ENCODE measurements at places on chromosomes 12 and 14.

- no peak for DNase-seq
Measured at GRCh38 chr12:21907948-21908837, 33.0 kb downstream of the ABCC9 start.

GRCh38 chr12:4566474-4566873 lies 4.5 kb downstream of the DYRK4 start:
- DNase-seq: no peak

GRCh38 chr12:32773691-32774090 lies 18.0 kb upstream of the YARS2 start:
- DNase-seq: no peak

GRCh38 chr12:10160617-10161385 lies 11.1 kb downstream of the OLR1 start:
- DNase-seq: no peak

DNA sequence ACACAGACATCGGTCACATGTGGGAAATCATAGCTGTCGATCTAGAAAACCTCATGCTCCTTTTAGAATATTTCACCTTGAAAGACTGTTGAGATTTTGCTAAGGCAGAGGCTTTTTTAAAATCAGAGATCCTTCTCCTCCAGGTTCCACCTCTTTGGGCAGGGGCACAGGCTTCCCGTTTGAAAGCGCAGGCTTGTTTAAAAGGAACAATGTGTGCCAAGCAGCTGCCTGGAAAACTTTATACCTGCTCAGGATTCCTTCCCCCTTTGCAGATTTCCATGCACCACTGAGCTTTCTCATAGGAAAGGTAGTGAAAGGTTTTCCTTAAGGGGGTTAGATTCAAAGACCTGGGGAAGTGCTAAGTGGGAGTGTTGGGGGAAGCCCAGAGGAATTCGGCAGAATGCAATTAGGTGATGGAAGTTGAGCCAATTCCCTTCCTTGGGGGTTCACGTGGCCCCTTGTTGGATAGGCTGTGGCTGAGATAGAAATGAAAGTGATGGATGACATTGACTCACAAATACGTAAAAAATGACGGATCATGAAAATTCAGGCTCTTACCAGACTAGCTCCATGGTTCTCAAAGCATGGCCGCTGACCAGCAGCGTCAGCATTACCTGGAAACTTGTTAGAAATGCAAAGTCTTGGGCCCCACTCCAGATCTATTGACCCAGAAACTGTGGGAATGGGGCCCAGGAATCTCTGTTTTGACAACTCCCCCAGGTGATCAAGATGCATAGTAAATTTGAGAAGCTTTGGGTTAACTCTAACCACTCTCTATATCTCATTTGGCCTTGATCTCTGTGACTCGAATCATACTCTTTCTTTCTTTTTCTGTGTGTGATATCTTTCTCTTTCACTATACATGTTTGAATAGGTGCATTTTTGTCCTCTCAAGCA lies 281.4 kb upstream of the FKBP4 start:
- no peak for DNase-seq

DNA sequence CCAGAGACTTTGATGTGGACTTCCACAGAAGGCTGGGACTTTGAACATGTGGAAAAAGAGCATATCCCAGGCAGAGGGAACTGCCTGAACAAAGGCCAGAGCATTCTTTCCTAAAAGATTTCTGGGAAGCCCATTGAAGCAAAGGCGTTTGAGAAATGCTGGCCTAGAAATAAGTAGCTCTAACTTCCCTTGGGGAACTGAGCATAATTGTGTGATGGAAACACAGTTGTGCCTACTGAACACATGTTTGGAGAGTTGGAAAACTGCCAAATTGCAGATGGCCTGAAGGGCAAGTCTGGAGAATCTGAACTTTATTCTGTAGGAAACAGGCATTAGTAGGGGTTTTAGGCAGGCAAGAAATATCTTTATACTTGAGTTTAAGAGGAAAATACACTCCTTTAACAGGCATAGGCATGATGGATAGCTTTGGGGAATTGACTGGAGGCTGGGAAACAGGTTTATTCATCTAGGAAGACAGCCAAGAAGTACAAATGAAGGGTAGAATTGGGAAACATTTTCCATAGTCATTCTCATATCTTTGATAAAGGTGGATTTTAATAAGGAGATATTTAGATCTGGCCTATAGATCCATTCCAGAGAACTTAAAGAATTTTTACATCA lies 134.1 kb downstream of the TPH2 start:
- DNase-seq: no peak

DNA sequence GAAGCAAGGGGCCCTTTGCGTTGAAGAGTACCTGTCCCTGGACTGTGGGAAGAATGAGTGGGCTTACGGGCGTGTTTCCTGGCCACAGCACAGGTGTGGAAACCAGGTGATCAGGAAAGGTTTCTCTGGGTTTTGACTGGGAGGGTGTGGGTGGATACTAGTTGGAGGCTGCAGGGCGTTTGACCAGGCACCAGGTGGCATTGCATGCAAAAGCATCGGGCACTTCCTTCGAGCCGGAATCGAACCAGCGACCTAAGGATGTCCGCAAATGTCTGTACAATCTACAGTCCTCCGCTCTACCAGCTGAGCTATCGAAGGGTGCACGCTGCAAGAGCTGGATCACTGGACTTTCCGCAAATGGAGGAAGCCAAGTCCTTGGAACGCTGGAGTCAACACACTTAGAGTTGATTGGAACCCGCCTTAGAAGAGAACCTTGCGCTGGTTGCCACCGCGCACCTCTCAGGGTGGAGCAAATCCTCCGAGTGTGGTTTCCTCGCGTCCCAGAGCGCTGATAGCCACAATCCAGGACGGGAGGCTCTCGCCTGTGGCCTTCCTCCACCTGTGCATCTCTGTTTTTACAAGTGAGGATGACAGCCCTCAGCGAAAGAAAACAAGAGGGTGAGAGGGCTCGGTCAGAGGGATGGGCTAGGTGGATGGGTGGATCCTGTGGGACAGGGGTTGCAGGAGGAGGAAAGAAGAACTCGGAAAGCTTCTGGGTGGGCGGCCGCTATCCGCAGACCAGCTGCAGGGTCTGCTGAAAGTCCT lies 21.2 kb upstream of the RNASE4 start:
- peak; percentile 10 for DNase-seq

GRCh38 chr14:103416916-103417315 lies 31.7 kb downstream of the MARK3 start:
- DNase-seq: no peak

GRCh38 chr14:35250319-35250718 lies 41.9 kb upstream of the PSMA6 start:
- no peak for DNase-seq

- no peak for DNase-seq
Measured at GRCh38 chr12:71441836-71442566, 2.4 kb downstream of the LGR5 start.

DNA sequence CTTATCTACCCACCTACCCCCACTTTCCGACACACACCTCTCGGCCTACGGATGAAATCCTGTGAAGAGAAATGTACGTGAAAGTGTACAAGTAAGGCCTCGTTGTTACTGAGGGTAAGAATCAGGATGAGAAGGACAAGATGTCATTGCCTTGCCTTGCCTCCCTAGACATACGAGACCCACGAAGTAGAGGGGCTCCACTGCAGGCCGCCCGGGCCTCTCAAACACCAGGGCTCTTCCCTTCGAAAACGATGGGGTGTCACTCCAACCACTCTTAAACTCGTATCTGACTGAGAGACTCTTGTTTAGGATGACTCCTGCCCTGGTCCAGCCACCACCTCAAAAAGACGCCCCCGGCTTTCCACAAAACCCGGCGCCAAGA lies 498 bp downstream of the RACGAP1 start:
- no peak for DNase-seq

DNA sequence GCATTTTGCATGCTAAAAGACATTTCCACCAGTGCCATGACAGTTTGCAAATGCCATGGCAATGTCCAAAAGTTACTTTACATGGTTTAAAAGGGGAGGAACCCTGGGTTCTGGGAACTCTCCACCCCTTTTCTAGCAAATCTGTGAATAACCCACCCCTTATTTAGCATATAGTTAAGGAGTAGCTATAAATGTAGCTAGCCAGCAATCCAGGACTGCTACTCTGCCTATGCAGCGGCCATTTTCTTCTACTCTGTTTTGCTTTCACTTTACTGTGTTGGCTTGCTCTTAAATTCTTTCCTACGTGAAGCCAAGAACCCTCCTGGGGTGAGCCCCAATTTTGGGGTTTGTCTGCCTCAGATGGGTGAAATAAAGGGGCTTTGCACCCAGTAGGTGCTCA lies 141.0 kb downstream of the PTPN11 start:
- no peak for DNase-seq

DNA sequence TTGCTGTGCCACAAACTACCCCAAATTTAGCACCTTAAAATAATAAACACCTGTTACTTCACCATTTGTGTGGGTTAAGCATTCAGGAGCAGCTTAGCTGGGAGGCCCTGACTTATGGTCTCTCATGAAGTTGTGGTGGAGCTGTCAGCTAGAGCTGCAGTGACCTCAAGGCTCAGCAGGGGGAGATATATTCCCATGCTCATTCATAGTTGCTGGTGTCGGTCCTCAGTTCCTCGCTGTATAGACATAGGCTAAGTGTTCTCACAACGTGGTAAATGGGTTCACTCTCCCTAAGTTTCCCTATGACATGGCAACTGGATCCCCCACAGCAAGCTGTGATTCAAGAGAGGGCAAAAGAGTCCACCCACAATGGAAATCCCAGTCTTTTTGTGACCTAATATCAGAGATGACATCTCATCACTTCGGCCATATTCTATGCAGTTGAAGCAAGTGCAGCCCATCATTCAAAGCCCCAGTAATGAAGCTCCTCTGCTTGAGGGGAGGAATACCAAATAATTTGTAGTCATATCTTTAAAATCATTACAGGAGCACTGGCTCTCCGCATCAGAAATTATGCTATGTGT lies 41.1 kb downstream of the PRB3 start:
- no peak for DNase-seq

DNA sequence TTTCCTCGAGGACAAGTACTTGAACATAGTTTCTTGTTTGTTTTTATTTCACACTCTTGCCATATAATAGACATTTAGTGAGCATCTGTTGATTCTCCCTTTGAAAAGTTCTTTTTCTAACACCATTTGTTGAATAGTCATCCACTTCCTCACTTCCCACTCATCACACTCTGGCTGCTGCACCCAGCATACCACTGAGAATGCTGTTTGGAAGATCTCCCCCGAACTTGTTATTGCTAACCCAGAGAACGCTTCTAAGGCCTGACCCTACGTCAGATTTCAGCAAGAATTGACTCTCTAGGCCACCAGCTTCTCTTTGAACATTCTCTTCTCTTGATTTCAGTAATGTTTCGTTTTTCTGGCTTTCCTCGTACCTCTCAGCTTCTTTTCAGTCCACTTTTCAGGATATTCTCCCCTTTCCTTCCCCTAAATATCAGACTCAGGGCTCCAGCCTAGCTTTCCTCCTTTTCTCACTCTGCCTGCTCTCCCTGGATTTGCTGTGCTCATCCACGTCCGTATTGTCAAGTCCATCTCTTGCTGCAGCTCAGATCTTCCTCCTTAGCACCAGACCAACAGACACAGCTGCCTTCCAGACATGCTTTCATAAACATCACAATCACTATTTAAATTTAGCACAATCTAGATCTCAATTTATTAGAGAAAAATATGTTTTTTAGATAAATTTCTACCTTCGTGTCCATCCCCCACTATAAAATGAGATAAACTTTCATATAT lies 94.0 kb upstream of the SLC38A4 start:
- no peak for DNase-seq

DNA sequence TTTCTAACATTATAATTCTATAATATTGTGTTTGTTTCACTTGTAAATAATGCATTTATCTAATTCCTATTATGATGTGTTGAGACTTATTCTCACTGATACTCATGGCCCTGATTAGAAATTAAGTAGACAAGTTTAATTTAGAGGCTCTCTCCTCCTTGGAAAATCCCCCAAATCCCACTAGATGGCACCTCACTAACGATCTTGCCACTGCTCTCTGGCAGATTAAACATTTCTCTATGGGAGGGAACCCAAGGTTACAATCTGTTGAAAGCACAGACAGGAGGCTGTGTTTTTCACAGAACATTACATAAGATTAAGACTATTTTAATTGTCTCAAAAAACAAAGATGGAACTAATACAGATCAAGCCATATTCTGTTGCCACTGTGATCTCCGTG lies 318.7 kb downstream of the LRFN5 start:
- DNase-seq: no peak

GRCh38 chr14:104148433-104149277 lies 10.3 kb downstream of the KIF26A start:
- DNase-seq: no peak

- DNase-seq: no peak
Measured at GRCh38 chr14:104802394-104803184, 1.7 kb downstream of the ZBTB42 start.

GRCh38 chr14:61329478-61330051 lies 8.2 kb downstream of the PRKCH start:
- DNase-seq: no peak

- DNase-seq: no peak
Measured at GRCh38 chr14:98578204-98578603, 693.8 kb downstream of the BCL11B start.
